ENCODE measurements at places on chromosomes 12 and 14. TPM values are rescaled to one million over a fixed set of nuclear protein-coding genes. Genes with fewer than 3 reads are reported as not detected.

DNA sequence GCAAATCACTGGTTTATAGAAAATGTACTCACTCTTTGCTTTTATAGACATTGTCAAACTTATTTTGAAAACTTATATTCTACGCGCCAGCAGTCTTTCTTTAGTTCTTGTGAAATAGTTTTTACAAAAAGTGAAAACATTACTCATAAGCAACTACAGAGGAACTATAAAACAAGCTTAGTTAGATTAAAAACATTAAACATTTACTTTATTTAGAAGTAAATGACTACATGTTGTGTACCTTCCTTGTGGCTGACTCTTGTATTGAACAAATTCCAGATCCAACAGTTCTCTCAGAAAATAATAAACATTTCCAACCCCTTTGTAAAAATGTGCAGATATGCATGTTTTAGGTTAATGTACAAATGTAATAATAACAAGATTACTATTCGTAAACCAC lies 198.5 kb downstream of the SOX5 start:
- no peak for DNase-seq

GPATCH2L gene
- total RNA-seq, result 63.0 TPM

RBM19 gene
- total RNA-seq, result 18.8 TPM

GRCh38 chr12:53803194-53803593 lies 51.4 kb upstream of the CISTR start:
- DNase-seq, result no peak

GRCh38 chr12:1606021-1606622 lies 11.7 kb upstream of the FBXL14 start:
- peak; percentile 95 for DNase-seq

DNA sequence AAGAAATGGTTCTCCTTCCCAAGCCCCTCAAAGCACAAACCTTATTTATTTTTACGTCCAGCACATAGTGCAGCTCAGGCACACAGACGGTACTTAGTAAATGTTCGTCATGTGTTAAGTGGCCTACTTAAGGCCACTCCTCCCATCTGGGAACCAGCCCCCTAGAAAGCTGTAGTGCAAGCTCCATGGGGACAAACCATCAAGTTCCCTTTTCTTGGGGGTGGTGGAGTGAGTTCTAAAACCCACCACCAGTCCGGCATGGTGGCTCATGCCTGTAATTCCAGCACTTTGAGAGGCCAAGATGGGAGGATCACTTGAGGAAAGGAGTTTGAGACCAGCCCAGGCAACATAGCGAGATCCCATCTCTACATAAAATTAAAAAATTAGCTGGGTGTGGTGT lies 49.4 kb downstream of the PITPNM2 start:
- DNase-seq, result no peak

DNA sequence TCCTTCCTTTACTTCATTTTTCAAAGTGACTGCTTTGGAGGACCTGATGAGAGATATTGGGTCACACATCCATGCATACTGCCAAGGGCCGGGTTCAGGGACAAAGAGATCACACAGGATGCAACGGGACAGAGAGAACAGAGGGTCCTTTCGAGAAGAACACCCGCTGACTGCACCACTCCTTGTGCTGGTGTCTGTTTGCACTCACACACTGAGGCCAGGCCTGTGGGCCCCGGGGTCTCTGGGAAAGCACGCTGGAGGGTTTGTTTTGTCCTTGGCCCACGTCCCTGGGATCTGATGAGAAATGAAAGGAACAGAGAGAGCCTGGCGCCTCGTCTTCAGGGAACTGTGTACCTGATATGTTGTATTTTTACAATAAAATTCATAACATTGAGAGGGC lies 42.2 kb downstream of the PAH start:
- DNase-seq, result no peak

Data from left cardiac atrium (tissue), 4 donors.